Hindlimb muscle (tissue), 1 donor: ENCODE measurements at places on chromosomes 2 and 18. TPM values are rescaled to one million over a fixed set of nuclear protein-coding genes. Genes with fewer than 3 reads are reported as not detected.

The LRP1B gene
- 3.7 TPM for polyA plus RNA-seq

The RFX8 gene
- polyA plus RNA-seq: 1.9 TPM

The CENPO gene
- polyA plus RNA-seq: 16.5 TPM

The CYBRD1 gene
- polyA plus RNA-seq: 73.0 TPM

The PDE11A gene
- 0.40 TPM for polyA plus RNA-seq

The TNS1 gene
- 142 TPM for polyA plus RNA-seq
